ENCODE measurements at places on chromosomes 2 and 18.

DNA sequence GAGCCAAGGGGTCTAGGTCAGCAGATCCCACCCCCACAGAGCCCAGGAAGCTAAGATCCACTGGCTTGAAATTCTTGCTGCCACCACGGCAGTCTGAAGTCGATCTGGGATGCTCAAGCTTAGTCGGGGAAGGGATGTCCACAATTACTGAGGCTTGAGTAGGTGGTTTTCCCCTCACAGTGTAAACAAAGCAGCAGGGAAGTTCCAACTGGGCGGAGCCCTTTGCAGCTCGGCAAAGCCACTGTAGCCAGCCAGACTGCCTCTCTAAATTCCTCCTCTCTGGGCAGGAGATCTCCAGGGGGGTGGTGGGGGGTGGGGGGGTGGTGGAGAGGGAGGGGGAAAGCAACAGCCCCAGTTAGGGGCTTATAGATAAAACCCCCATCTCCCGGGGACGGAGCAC is 419.5 kb downstream of the NUP35 start:
- no peak for DNase-seq

DNA sequence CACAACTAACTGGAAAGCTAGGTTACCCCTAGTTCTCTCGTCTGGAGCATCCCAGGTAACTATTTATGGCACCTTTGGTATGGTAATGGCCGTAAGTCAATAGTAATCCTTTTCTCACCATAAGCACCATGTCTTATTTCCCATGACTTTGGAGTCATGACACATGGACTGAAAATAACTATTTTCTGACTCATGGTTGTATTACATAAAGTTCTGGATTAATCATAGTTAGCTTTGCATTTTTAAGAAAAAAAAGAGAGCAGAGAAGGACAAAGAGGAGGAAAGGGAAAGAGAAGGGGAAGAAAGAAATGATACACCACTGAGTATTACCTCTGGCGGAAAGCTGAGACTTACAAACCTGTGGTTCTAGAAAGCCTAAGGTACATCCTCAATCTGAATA is 99.3 kb downstream of the BIN1 start:
- DNase-seq, result no peak

DNA sequence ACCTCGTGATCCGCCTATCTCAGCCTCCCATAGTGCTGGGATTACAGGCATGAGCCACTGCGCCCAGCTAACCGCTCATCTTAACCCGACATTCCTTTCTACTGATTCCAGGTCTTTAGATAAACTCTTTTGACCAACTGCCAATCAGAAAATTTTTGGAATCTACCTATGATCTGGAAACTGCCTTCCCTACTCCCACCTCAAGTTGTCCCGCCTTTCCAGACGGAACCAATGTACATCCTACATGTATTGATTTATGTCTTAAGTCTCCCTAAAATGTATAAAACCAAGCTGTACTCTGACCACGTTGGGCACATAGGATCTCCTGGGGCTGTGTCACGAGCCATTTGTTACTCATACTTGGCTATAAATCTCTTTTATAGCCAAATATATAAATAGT is 3.2 kb upstream of the NEU2 start:
- no peak for DNase-seq

- no peak for DNase-seq
Observed at GRCh38 chr2:105449076-105449475, 50.2 kb upstream of the FHL2 start.

DNA sequence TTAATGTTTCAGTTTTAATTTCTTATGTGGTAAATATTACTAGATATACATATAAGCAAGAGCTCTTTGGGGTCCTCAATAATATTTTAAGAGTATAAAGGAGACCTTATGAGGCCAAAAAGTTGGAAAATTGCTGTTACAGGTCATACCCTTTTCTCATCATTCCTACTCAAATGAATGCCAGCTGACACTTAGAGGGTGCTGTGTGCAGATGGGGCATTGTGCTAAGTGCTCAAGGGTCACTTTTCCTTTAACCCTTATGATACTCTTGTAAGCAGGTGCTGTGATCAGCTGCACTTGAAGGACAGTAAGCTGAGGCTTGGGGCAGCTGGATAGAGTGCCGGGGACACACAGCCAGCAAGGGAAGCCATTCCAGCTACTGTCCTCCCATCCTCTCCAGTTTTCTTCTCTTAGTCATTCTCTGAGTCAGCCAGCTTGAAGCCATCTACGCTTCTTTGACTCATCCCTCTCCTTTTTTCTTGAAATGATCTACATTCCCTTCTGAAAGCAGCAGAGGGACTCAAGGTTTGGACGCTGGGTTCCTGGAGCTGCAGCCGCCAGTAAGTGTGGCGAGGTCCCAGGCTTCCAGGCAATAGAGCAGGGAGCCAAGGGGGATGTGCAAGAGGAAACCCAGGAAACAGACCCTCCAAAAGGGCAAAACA is 42.0 kb upstream of the CREB1 start:
- DNase-seq, result peak; percentile 84

GRCh38 chr2:66275984-66276383 is 158.9 kb upstream of the MEIS1 start:
- DNase-seq, result no peak

- no peak for DNase-seq
Observed at GRCh38 chr2:65850695-65851094, 418.3 kb upstream of the SPRED2 start.

GRCh38 chr2:206920951-206921350 is 18.4 kb upstream of the CPO start:
- no peak for DNase-seq

DNA sequence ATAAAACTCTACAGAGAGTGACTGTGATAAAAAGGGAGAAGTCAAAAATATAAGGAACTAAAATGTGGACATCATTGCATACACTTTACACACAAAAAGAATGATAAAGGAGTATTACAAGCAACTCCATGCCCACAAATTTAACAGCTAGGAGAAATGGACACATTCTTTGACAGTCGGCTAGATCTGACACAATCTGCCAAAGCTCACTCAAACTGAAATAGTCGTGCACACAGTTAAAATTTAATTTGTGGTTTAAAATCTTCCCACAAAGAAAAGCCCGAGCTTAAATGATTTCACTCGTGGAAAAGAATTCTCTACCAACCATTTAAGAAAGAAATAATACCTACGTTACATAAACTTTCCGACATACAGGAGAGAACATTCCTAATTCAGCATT is 132.4 kb downstream of the ZAP70 start:
- no peak for DNase-seq

DNA sequence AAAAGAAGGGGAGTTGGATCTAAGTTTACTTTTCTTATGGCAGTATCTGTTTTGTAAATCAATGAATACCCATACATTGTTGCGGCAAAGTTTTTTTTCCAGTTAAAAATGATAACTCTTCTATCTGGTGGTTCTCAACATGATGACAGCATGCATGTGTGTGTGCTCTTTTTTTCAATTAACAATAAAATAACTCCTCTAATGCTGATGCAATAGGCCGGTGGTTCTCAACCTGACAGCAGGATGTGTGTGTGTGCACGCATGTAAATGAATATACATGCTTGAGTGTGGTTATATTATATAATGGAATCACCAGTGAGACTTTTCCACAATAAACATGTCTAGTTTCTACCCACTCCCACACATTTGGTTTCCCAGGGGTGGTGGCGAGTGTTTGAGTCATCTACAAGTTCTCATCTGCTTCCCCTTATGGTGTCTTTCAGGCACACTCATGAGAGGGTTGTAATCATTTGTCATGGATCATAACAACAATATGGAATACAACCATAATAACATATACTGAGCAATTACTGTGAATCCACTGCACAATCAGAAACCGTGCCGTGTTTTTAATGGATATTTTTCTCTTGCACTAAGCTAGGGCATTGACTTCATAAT is 31.2 kb downstream of the PARD3B start:
- peak; percentile 2 for DNase-seq

GRCh38 chr2:8805278-8806210 is 31.9 kb downstream of the KIDINS220 start:
- no peak for DNase-seq

DNA sequence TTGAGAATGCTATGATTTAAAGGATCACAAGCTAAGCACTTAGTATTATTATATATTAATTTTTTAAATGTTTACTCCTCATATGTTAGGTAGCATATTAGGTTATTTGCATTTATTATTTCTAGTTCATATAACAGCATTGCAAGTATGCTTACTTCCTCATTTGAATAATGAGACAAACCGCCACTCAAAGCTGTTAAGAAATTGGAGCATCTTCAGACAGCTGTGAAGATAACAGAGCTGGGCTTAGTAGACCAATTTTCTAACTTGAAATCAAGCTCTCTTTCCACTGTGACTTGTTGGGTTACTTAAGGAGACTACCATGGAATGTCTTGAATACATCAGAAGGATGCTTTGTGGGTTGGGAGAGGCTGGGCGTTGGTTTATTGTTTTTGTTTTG is 139.3 kb downstream of the ASXL3 start:
- DNase-seq, result no peak

GRCh38 chr2:170365686-170366085 is 187.7 kb downstream of the MYO3B start:
- DNase-seq, result no peak

GRCh38 chr2:226754821-226755604 is 44.6 kb downstream of the IRS1 start:
- peak; percentile 63 for DNase-seq

DNA sequence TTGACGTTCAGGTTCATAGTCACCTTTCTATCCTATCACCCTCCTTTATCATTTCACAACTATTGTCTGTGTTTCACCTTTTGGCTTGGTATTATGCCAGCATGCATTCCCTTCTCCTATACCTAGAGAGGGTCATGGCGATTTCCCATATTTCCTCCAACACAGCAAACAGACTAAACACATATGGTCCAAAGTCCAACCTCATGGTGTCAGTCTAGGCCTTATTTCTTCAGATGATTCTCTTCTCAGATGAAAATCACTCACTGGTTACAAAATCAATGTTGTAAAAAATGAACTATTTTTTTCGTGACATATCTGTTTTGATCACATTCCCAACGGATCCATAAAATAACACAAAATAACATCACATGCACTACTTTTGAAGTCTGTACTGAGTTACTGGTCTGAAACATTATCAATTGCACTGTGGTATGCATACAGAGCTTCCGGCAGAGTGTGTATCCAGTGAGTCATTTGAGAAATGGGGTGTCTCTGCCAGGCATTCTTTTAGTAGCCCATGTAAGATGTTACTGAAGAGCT is 204.8 kb upstream of the GALNT5 start:
- DNase-seq, result peak; percentile 24

- no peak for DNase-seq
Observed at GRCh38 chr2:43745457-43745856, 28.4 kb upstream of the DYNC2LI1 start.

DNA sequence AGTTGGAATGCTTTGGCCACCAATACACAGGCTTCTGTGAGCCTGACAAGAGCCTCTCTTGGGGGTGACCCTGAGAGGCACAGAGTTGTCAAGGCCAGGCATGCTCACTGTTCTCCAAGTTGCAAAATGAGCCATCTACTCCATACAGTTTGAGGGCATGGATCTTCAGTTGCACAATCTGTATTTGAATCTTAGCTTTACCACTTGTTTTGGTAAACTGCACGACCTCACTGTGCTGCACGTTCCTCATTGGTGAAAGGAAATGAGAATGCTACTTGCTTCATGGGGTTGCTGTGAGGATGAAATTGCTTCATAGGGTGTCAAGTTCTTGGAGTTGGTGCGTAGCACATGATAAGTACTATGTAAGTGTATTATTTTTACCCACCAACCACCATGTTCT is 12.0 kb upstream of the HAAO start:
- no peak for DNase-seq

DNA sequence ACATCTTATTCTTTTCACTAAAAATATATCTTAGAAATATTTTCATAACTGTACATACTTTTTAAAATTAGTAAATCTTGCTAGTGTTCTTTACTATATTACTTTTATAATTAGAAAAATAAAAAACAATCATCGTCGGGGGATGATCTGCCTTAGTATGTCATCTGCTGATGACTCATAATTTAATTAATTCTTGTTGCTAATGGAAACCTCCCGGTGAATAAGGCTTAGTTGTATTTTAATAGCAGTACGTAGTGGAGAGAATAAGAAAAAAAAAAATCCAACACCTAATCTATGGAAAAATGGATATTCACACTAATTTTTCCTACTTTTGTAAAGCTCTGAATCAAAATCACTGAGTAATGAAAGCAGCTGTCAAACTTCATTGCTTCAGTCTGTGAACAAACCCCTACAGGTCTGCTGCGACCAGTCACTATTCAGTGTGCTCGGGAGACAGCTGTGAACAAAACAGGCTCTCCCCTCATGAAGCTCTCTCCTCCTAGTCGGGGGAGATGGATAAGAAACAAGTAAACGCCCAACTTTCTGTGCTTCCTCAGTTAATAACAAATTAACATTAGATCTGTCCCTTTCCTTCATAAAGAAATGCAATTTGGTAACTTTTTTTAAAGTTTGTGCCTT is 97.4 kb upstream of the UPP2 start:
- no peak for DNase-seq

DNA sequence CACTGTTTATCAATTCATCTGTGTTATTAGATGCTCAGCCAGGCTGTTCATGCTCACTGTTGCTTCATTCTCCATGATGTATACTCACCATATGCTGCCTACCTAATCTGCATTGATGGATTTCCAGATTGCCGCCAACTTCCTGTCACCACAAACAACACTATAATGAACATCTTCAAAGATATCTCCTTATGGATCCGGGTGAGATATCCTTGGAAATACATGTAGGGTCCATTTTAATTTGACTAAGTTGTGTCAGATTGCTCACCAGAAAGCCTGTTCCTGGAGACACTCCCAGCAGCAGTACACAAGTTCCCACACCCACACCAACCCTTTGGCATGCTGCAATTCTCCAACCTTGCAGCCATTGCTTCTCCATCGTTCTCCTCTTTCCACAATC is 547.5 kb upstream of the TNP1 start:
- no peak for DNase-seq

DNA sequence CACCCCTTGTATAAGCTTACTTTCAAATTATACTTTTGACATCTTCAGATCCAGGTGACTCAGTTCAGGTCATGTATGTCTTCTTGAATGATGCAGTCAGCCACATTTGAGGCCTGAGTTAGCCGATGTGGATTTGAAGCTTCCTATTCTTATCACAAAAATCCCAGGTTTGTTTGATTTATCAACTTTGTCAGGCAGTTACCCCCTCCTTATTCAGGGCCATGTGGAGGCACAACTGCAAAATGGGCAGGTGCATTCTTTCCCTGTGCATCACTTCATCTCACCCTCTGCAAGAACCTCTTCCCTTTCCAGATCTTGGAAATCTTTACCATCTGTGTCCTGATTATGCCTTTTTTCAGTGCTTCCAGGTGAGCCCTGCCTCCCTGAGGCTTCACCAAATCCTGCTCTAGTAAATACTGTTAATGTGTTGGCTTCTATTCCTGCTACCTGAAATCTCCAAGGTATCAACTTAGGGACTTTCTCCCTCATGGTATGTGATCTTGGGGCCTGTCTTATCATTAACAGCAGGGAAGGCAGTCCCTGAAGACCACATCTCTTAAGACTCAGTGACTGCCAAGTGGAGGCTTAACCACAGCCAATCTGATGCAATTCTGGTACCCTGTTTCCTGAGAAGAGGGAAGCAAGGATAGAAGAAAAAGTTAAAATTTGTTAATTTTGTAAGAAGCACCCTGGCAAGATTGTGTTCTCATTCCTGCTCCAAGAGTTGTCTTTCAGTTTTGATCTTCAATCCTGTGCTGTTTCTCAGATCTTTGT is 9.4 kb upstream of the ARHGAP28 start:
- no peak for DNase-seq
